ENCODE measurements at places on chromosomes 12 and 14. TPM values are rescaled to one million over a fixed set of nuclear protein-coding genes. Genes with fewer than 3 reads are reported as not detected.

The NACA gene
- 1,019 TPM for total RNA-seq

The COX8C gene
- not detected for total RNA-seq

The SDSL gene
- 3.3 TPM for total RNA-seq

The KRT78 gene
- not detected for total RNA-seq

The DPPA3 gene
- total RNA-seq = not detected

The NTN4 gene
- 516 TPM for total RNA-seq

The MLH3 gene
- total RNA-seq = 9.6 TPM

The ADAM21 gene
- total RNA-seq = 0.26 TPM

The RNASE3 gene
- total RNA-seq = not detected

The IFNG-AS1 gene
- total RNA-seq = not detected
